GM23338 (cell line): ENCODE measurements at places on chromosomes 4 and X.

DNA sequence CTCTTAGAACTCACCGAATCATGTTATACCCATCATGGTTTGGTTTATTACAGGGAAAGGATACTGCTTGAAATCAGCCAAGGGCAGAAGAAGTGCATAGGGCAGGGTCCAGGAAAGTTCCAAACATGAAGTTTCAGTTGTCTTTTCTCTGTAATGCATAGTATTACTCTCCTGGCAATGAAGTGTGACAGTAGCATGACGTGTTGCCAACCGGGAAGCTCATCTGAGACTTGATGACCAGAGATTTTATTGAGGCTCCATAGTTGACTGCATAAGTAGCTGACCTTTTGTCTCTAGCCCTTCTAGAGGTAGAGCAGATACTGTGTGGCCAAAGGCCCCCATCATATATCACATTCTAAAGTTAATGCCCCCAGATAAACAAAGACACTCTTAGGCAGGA, 72.1 kb downstream of the BEND4 start:
- DNase-seq, result no peak

DNA sequence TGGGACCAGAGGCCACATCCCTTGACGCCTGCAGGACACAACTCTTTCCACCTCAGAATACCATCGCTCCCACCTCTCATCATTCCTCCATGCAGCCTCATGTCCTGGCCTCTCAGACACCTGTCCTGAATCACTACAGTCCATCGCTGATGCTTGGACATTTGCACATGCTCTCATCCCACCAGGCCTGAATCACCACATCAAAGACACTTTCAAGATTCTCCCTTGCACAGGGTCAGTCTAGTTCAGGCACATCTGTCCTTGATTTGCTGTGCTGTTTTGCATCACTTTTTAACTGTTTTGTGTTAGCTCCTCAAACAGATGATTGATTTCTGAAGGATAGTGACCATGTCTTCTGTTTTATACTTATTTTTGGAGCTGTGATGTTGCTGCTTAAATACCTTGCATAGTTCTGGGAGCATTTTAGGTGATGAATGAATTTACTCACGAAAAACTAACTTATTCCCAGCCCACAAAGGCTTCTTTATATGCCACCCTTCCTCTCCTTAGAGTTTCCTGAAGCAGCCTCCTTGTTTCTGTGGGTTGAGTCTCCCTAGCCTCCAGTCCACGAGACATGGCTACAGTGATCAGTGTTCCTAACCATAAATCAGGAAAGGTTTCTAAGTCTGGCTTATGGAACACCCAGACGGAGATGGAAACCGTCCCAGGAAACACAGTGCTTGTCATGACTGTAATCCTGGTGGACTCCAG, 2.6 kb downstream of the FAM114A1 start:
- no peak for DNase-seq

DNA sequence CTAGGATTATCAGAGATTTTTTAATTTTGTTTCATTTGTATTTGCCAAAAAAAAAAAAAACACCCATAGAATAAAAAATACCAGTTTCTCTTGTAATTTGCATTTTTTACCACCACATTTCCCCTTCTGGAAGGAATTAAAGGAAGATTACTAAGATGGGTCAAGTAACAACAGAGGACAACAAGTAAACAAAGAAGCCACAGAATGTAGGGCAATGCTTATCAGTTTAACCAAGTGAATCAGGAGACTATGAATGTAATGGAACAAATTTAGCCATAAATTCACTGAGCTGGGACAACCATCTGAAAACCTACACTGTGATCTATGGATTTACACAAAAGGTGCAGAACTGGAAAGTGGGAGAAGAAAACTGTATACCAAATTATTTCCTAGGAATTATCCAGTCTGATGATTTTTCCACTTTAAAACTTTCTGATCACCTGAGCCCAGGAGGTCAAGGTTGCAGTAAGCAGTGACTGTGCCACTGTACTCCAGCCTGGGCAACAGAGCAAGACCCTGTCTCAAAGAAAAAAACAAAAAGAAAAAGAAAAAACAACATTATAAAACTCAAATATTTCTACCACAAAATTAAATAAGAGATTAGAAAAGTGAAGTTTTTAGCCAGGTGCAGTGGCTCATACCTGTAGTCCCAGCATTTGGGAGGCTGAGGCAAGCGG, 32.4 kb downstream of the LRBA start:
- no peak for DNase-seq

- DNase-seq, result no peak
Observed at GRCh38 chrX:47662144-47662657, 3.2 kb upstream of the UXT start.

- no peak for DNase-seq
Observed at GRCh38 chr4:128462103-128462783, 174.6 kb upstream of the PGRMC2 start.
